ENCODE measurements at places on chromosomes 7 and 10.

- no peak for DNase-seq
Observed at GRCh38 chr7:41881331-41882130, 178.6 kb upstream of the INHBA start.

DNA sequence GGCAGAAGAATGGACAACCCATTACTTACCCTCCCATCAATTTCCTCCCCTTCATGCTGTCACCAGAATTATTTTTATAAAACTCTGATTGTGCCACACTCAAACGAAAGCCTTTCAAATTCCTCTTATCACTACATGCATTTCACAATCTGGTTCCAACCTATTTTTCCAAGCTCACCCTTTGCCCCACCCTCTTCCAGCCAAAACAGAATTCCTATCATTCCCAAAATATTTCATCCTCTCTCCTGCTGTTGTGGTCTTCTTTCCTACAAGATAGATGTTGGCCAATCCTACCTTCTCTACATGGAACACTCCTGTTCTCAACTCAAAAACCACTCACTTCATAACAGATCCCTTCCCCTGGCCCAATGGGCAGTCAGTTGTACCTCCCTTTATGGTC lies 111.5 kb downstream of the ELAPOR2 start:
- DNase-seq = no peak

GRCh38 chr10:95758351-95759025 lies 2.5 kb downstream of the ENTPD1 start:
- no peak for DNase-seq

DNA sequence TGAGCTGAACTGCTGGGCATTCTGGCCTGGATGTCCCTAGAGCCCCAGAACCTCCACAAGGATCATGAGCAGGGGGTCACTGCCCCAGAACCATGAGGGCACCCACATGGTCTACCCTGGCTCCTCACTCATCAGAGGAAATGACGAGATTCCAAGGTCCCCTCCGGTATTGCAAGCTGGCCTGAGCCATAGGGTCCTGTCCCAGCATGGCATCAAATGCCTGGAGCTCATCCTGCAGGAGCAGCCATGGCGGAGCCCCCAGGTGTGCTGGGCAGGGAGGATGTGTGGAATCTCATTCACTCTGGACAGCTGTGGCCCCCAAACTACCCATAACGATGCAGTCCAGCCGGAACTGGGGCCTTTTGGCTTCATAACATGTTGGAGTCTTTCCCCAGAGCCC lies 66.6 kb upstream of the ANTXRL start:
- no peak for DNase-seq

- no peak for DNase-seq
Observed at GRCh38 chr7:156932006-156932405, 17.5 kb upstream of the NOM1 start.

GRCh38 chr7:10779465-10780399 lies 193.9 kb upstream of the PHF14 start:
- no peak for DNase-seq

DNA sequence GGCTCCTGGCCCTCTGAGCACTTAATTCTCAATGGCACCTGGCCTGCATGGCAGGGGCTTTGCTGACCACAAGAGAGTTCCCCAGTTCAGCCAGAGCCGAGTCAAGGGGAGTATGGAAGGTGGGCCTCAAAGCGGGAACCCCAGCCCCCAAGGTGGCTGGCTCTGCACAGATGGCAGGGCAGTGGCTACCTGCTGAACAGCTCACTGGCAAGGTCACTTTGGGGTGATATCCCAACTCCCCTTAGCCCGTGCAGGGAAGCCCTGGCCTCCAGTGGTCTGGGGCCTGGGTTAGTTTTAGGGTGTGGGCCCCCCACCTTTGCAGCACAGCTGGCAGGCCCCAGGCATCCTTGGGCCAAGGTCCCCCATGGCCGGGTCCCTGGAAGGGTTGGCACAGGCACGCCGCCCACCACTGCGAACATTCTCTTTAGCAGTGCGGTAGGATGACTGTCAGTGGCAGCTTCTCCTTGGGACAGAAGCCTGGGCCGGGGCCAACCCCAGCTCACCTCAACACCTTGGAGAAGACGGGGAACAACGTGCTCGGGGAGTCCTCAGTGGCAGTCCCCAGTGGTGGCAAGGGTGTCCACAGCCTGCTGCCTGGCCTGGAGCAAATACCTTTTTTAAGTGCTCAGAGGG lies 36.8 kb downstream of the PPIF start:
- no peak for DNase-seq

DNA sequence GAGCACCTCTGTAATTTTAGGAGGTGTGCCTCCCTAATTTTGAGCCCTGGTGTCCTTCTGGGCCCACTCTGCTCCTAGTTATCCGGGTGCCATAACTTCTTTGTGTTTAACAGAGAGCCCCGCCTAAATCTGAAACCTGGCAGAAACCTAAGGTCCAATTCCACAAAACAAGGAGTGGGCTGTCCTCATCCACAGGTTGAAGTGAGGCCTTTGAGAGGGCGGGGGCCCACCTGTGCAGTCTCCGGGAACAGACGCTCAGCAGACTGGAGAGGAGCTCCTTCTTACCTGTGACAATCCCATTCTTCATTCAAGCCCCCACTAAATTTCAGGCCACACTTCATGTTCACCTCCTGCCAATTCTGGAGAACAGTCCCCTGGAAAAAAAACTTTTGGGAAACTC lies 10.9 kb downstream of the TMEM72 start:
- DNase-seq = no peak

- no peak for DNase-seq
Observed at GRCh38 chr10:97384156-97384555, 17.0 kb downstream of the RRP12 start.

DNA sequence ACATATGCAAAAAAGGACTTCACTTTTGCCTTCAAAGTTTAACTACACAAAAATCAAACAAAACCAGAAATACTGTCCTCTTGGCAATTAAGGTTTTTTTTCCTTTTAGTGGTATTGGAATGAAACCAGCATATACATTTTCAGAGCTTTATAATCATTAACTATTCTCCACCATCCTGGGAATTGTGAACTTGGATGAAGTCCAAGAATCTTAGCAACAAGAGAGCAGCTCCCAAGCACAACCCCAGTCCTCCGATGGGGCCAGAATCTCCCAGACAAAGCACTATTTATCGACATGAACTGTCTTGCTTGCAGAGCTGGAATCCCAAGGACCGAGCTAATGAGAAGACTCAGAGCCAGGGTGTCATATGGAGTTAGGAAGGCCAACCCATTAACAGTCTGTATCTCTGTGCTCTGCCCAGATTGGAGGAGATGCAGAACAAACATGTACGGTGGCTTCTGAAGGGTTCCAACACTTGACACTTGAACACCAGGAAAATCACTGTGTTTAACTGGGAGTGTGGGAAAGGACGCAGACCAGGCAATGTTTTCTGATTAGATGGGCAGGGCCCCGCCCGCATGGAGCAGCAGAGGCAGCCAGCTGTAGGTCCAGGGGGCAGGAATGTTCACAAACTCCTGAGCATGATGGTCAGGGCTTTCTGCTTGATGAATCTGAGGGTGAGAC lies 35.5 kb downstream of the PPP1R3C start:
- peak; percentile 81 for DNase-seq

GRCh38 chr7:104938741-104939390 lies 75.1 kb upstream of the KMT2E start:
- DNase-seq = no peak

DNA sequence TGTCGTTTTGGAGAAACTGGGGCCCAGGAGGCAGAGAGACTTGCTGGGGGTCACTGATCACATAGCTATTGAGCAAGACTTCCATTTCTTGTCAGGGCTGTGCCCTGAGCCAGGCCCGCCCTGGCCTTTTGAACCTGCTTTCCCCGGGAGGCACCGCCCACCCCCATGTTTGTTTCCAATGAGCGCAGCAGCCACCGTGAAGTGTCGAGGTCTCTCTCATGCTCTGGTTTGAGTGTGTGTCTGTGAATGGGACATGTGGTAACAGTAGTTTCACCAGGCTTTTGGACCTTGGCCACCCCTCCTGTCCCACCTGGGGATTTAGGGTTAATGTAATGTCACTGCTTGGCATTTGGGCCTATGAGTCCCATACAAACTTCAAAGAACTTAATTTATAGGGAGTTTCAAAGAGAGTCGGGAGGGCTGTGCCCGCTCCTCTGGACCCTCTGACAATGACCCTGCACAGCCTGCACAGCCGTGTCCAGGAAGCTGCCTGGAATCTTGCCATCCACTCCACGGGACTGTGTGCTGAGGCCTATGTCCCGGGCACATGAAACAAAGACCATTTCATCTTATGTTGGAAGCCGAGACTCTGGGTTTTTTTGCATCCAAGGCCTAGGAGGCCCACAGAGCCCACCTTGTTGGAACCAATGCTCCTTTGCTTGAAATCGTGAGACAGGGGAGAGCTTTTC lies 6.3 kb downstream of the PRF1 start:
- peak; percentile 69 for DNase-seq

GRCh38 chr7:27916372-27916771 lies 176.4 kb downstream of the TAX1BP1 start:
- DNase-seq = no peak

DNA sequence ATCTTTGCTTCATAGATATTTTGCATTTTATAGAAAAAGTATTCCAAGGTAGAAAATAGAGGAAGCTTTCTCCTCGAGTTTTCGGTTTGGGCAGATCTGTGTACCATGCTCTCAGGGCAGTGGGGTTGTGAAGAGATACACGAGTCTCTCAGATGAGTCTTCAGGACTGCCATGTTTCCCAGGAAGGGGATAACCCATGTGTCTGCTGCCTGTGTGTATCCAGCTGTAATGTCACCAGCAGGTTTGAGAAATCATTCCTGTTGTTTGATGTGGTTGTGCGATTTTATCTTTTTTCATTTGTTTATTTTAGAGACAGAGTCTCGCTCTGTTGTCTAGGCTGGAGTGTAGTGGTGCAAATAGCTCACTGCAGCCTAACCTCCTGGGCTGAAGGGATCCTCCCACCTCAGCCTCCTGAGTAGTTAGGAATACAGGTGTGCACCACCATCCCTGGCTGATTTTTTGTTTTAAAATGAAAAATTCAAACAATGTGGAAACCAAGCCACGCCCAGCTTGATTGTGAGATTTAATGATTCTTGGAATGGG lies 48.9 kb downstream of the SNX10 start:
- DNase-seq = no peak

- peak; percentile 72 for DNase-seq
Observed at GRCh38 chr10:113993489-113993991, 50.1 kb upstream of the ADRB1 start.

- no peak for DNase-seq
Observed at GRCh38 chr7:49119706-49120105, 195.4 kb downstream of the CDC14C start.

DNA sequence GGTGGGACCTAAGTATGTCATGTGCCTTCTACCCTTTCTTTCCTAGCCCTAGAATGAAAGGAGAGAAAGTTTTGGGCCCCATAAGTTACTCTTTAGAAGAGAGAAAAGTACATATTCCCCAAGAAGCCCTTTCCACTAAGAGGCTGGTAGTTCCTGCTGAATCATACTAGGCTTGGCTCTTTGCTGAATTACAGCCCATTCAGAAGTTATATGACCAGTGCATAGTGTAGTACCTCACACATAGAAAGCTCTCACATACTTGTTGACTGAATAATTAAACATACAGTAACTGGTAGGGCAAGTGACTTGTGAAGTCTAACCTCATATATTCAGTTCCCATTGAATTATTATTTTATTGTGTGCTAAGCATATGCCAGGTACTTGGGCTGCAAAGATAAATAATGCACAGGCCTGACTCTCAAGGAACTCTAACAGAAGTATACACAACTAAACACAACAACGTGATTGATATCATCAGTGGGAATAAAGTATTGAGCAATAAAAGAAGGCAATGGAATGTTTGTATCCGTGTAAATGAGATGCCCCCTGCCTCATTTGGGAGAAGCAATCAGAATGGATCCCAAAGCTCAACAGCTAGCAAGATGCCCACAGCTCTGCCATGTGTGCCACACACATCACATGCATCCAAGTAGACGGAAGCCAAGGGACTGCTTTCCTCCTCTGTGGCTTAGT lies 38.9 kb upstream of the UBN2 start:
- no peak for DNase-seq

All from tongue (tissue), 3 donors.